NCI-H2171 treated with DMSO at 0.1 percent for 48 hours (cell line): ENCODE measurements at places on chromosomes 4 and X.

- DNase-seq: no peak
These were observed 313.3 kb upstream of the ACTRT1 start for GRCh38 chrX:128365492-128365891.

DNA sequence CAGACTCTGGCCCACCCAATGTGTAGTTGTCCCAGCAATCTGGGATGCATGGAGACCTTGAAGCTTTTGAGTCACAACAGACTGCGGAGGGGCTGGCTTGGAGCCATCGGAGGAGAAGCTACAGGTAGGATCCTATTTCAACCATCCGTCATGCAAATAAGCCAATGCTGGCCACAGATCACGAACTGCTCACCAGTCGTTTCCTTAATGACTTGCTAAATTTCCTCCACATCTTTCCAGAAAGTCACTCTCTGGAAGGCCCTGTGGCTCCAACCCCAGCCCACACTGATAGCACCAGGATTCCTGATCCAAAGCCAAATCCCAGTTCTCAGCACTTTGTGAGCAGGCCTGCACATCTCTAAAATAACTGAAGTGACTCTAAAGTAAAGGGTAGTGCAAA is 321.3 kb downstream of the RAB28 start:
- peak; percentile 27 for DNase-seq

- DNase-seq: peak; percentile 65
These were observed 118.7 kb downstream of the ENPP6 start for GRCh38 chr4:184099000-184099399.

- DNase-seq: peak; percentile 89
These were observed 47.8 kb upstream of the CRMP1 start for GRCh38 chr4:5940470-5941203.

GRCh38 chr4:74878323-74878722 is 54.6 kb upstream of the PARM1 start:
- DNase-seq: no peak

GRCh38 chrX:15820106-15821073 is 30.1 kb downstream of the ZRSR2 start:
- DNase-seq: no peak

GRCh38 chr4:6183740-6184139 is 16.6 kb downstream of the JAKMIP1 start:
- DNase-seq: no peak

DNA sequence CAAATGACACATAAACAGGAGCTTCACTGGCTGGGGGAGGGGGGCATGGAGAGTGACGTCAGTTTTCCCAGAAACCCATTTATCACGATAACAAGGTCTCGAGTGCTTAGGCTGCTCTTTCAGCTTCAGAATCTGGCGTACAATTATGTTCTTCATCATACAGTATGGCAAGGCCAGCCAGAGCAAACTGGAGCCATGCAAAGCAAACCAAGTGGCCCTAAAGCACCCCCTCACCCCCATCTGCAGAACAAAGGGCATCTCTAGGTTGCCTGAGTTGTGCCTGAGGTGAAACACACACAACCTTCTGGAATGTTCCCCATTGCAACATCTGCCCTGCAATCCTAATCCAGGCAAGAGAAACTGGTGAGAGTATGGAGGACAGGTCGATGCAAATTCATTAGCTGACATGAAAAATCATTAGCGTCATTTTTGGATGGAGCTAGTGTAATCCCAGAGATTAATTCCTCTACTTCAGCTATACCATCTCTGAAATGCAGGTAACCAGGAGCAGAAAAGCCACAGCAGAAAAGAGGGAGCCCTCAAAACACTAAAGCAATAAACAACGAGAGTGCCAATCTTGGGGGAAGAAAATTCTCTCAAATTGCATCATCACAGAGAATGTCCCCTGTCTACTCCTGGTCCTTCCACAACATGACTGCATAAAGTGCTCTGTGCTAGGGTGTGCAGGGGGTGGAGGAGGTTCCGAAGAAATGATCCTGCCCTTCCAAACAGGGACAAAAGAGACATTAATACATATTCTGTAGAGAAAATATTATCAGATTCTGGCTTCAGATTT is 1.8 kb downstream of the SEPTIN6 start:
- no peak for DNase-seq

GRCh38 chrX:44082829-44083228 is 109.6 kb upstream of the NDP start:
- DNase-seq: no peak

DNA sequence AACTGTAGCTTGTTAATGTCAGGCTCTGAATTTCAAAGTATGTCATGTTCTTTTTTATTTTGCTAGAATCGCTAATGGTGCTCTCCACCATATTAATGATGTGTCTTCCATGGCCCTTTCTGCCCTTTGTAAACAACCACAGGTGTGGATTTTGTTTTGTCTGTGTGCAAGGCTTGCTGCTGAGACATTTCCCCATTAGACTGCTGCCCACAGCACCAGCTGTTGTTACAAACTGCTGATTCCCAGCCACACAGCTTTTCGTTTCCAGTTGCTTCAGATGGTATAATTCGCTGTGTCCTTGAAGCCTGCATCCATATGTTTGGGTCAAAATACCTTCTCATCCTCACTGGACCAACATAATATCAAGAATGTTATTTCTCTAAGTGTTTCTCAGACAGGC is 32.8 kb downstream of the KCNIP4 start:
- no peak for DNase-seq

DNA sequence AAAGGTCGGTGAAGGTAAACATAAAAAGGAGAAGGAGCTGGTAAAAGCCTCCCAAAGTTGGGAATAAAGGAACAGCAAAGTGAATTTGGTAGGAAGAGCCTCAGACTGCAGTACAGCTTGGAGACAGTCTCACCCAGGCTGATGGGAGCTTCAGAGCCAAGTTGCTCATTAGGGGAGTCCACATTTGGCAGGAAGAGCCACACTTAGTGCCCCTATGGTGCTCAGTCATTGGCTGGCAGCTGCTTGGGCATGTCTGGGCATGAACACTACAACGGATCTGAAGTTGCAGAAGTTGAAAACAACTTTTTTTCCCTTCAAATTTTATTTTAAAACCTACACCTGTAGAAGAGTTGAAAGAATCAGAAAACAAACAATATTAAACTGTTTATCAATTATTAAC is 2497.3 kb downstream of the ARAP2 start:
- no peak for DNase-seq

DNA sequence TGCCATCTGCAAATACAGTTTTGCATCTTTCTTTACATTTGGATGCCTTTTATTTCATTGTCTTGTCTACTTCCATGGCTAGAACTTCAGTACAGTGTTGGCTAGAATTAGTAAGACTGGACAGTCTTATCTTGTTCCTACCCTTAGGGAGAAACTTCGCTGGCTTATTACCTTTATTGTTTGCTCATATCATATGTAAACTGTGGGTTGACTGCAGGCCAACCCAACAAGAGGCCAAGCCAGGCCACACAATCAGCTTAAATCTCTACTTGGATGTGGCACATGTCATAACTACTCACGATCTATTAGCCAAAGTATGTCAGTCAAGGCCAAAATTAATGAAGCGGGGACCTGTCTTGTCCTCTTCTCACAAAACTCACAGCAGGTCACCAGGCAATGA is 144.1 kb downstream of the THOC2 start:
- DNase-seq: no peak

GRCh38 chr4:76780781-76781697 is 116.9 kb downstream of the SOWAHB start:
- DNase-seq: no peak

- DNase-seq: no peak
These were observed 2.7 kb upstream of the BANK1 start for GRCh38 chr4:101787701-101788316.

DNA sequence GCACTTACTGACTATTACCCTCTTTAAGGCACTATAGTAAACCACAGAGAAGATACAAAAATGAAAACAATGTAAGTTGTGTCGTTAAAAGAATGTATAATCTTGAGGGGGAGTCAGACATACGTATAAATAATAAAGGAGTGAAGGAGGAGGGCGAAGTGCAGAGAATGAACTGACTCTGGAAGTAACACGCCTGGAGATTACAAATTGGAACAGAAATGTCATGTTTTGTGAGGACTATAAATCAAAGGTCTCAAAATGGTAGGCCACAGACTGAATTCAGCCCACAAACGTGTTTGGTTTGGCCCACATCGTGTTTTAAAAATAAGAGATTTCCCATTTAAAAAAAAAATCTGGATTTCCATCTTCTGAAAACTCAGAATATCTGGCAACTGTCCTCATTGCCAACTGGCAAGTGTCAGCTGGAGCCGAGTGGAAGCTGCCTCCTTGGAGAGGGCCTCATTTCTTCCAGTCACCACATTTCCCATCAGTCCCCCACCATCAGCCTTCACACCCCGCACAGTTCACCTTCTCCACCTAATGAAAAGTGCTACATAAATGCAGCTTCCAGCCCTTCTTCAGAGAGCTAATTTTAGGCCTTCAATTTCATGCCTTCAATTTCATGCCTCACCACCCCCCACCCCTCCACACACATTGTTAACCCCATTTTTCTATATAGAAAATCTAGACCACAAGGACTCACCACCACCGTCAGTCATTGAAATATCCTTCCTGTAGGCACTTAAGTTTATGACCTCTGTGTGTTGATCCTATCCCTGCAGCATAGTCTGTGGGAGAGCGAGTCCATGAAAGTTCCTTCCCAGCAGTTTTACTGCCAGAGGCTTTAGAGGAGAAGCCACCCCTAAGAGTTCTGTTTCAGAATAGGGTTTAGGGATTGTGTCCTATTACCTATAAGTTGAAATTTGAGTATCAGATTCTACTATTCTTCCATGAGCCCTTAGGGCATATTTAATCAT is 32.0 kb upstream of the COL25A1 start:
- DNase-seq: no peak

- DNase-seq: no peak
These were observed 21.8 kb downstream of the SPRY1 start for GRCh38 chr4:123418351-123418931.
